ENCODE measurements at places on chromosomes 7 and 10.

- no peak for DNase-seq
These were observed 472.0 kb upstream of the FZD8 start for GRCh38 chr10:36114141-36114540.

DNA sequence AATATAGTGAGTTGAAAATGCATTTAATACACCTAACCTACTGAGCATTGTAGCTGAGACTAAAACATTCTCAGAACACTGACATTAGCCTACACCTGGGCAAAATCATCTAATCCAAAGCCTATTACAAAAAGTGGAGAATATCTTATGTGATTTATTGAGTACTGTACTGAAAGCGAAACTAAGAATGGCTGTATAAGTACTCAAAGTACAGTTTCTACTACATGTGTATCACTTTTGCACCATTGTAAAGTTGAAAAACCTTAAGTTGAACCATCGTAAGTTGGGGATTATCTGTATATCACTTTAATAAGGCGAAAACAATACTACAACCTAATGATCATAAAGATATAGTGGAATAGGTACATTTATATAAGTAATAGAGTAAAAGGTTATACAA lies 45.4 kb upstream of the GRB10 start:
- DNase-seq, result no peak

DNA sequence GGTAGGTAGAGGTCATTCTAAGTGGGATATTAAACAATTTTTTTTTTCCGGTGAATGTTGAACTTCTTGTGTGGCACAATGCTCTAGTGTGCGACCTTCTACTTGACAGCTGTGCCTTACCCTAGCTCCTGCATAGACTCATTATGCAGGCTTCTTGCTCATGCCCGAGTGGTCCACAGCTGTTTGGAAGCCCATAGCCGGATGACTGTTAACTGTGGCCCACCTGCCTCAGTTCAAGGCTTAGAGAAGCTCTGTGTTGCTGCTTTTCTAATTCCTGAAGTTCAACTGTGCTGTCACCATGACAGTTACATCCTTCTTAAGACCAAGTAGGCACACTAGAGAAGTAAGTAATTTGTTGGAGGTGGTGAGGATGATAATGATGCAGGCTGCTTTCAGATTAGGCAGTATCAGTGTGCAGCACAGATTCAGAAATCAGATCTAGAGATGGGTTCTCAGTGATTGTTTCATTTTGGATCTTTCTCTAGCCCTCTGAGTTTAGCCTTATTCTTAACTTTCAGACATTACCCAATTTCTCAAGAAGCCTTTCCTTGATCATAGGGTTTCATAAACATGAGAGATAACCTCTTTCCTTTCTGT lies 278.4 kb downstream of the PHF14 start:
- DNase-seq, result no peak

- no peak for DNase-seq
These were observed 26.6 kb downstream of the LCOR start for GRCh38 chr10:96858706-96859050.

DNA sequence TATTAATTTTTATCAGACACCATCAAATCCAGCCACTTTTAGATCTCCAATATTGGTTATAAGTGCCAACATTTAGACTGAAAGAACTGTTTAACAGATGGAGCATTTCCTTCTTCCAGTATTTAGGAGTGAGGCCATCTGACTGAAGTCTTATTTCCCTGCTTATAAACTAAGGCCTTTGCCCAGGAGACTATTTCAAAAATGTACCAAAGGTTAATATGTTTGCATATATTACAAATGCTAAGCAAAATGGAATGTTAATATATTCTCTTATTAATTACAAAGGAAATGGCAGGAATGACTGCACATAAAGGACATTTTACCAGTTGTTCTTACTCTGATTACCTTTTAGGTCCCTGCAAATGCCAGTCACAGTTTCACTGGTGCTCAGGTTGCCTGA lies 238.9 kb upstream of the PLXNA4 start:
- no peak for DNase-seq

DNA sequence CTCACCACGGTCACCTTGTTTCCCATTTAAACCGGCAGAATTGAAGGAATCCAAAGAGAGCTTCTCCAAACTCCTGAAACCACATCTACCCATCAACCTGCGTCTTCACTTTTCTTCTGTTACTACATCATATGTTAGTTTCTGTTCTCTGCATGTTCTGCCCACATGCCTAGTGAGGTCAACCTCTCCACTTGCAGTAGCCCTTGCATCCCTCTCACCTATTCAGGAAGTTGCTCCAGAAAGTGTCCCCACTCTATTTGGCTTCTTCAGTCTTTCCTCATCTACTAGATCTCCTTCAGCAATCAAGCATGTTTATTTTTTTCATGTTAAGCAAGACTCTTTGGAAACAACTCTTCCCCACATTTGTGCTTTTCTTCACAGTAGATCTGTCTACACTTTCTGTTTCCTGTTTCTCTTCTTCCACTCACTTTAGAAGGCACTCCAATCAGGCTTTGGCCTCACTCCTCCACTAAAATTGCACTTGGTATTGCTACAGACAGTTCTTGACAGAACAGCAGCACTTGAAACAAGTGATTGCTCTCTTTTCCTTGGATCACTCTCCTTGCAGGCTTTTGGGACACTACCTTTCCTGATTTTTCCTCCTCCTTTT lies 7.5 kb downstream of the SAMD9L start:
- DNase-seq, result no peak

DNA sequence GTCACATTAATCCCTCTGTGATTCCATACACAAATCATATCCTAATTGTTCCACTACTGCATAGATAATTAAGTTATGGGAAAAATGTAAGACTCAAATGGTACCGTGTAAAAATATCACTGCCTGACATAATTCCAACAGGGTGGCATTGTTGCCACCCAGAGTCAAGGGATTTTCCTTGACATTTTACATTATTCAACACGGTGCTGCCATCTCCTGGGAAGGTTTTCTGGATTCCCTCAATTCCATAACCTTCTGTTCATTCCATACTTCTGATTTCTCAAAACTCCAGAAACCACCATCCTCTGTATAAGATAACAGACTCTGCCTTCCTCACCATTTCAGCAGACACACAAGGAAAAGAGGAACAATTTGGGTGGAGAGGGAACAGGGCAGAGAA lies 495.9 kb downstream of the XPNPEP1 start:
- no peak for DNase-seq
